Lung microvascular endothelial cell (primary cell): ENCODE measurements at places on chromosomes 6 and 20. TPM values are rescaled to one million over a fixed set of nuclear protein-coding genes. Genes with fewer than 3 reads are reported as not detected.

Gene IMPG1
- not detected in 2 replicates for total RNA-seq

Gene ZBTB24
- total RNA-seq: 3.1 and 4.4 TPM in 2 replicates

Gene RSPH9
- total RNA-seq: 0.20 and 0.22 TPM in 2 replicates

Gene DOK5
- total RNA-seq: 0.20 TPM in 1 of 2 replicates, not detected in the other

Gene SNAI1
- 1.1 and 1.8 TPM in 2 replicates for total RNA-seq
